ENCODE measurements at places on chromosomes 6 and 20.

GRCh38 chr6:167056370-167056769 is 57.2 kb downstream of the CEP43 start:
- no peak for DNase-seq

DNA sequence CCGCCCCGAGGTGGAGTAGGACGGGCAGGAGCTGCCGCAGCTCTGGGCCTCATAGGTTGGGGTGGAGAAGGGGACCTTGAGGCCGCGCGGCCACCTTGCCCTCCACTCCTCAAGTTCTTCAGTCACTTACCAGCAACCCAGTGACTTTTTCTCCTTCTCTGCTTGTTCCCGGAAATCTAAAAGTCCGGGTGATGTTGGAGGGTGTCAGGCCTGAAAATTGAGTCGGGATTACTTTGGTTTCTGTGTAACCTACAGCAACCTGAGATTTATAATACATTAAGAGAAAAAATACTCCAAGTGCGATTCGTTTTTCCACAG is 338 bp downstream of the RWDD1 start:
- no peak for DNase-seq

DNA sequence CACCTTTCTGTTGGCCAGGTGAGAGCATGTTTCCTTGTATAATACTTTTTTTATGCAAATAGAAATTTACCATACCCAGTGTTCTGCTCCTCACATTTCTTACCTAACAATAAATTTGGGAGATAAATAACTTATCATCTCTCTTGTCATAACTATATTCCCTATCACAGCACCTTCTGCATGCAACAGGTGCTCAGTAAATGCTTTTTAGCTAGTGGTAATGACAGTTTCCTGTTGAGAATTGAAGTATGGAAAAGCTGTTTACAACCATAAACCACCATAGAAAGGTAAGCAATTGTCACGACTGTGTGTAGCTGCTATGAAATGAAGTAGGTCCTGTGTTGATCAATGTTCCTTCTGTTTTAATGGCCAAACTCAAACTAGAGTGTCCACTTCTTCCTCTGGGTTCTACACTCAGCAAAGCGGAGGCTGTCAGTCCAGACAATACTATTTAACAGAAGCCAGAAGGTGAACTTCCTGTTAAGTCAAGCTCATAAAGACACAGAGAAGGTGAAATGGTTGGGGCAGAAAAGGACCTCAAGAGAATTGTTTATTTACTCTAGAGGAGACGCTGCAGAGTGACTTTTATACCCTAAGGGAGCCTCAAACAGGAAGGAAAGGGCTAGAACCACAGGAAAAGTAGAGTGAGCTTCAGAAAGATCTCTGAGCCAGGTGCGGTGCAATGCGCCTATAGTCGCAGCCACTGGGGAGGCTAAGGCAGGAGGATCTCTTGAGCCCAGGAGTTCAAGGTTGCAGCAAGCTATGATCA is 84.0 kb upstream of the SLC22A16 start:
- no peak for DNase-seq

DNA sequence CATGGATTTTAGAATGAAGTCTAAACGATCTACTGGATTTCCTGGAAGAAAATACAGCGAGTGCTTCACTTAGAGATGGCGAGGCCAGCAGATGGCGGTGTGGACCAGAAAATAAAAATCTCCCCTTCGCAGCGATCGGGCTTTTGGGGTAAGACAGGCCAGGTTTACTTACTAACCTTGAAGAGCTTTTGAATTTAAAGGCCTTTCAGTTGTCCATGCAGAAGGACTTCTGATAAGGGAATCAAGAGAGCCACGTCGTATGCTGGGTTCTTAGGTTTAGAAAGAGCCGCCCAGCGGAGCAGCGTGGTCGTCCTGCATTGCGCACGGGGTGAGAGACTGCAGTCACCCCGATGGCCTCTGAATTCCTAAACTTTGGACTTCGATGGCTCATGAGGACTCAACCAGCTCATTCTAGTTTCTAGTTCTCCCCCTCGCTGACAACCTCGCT is 125.2 kb upstream of the RALGAPA2 start:
- no peak for DNase-seq

DNA sequence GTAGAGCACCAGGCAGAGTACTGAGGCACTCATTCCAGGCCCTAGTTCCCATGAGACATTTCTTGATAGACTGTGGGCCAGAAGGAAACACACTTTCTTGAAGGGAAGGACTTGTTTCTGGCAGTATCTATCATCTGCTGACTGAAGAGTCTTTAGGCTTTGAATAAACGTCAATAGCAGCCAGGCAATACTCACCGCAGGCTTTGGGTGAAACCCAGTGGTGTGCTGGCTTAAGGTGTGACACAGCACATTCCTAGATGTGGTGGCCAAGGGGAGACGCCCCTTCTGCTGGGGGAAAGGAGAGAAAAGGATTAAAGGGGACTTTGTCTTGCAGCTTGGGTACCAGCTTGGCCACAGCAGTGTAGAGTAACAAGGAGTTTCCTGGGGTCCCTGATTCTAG is 1039.6 kb downstream of the HACE1 start:
- no peak for DNase-seq

DNA sequence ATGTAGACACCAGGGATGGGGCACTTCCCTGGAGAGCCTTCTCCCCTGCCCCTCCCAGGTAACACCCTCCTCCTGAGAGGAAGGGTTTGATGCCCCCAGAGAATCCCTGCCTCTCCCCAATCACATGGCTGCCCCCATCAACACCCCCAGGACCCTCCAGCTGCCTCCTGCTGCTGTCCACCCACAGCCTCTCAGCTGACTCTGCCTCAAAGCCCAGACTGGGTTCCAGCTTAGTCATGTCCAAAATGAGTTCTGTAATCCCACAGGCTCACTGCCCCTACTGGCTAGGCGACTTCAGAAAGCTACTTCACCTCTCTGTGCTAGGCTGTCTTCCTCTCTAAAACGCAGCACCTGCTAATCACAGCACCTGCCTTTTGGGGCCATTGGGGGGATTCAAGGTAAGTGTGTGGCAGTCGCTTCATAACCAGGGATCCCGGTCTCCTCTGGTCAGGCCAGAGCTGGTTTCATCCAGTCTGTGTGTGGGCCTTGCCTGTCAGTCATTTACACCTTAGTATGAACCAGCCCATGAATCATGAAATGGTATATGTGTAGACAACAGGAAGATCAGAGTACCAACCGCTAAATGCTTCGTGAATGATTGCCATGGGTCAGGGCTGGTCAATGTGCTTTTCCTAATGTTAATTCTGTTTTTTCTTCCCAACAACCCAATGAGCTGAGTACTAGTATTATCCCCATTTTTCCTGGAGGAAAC is 40.4 kb downstream of the TFEB start:
- DNase-seq: no peak

GRCh38 chr6:140105241-140105640 is 730.8 kb upstream of the CITED2 start:
- DNase-seq: no peak

- no peak for DNase-seq
Measured at GRCh38 chr20:47907031-47907675, 121.9 kb upstream of the SULF2 start.

DNA sequence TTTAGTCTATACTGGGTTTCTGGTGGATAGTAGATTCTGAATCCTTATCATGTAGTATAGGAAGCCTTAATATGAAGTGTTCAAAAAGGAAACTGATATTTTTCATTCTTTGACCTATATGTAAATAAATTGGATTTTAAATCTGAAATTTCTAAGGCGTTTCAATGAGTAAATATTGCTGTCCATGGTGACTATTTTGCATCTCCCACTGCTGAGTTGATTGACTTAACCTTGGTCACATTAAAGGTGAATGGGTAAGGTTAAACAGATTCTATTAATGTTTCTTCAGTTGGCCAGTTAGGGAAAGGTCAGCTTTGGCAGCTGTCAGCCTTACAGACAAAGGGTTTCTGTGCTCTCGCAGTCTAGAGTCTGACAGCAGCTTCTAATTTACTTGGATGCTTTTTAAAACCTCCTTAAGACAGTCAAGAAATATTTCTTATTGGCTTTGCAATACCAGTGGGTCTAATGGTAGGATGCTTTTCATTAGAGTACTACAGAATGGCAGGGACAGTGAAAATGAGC is 24.8 kb downstream of the PRIM2 start:
- DNase-seq: no peak

GRCh38 chr6:142786476-142786875 is 158.5 kb downstream of the HIVEP2 start:
- DNase-seq: no peak

DNA sequence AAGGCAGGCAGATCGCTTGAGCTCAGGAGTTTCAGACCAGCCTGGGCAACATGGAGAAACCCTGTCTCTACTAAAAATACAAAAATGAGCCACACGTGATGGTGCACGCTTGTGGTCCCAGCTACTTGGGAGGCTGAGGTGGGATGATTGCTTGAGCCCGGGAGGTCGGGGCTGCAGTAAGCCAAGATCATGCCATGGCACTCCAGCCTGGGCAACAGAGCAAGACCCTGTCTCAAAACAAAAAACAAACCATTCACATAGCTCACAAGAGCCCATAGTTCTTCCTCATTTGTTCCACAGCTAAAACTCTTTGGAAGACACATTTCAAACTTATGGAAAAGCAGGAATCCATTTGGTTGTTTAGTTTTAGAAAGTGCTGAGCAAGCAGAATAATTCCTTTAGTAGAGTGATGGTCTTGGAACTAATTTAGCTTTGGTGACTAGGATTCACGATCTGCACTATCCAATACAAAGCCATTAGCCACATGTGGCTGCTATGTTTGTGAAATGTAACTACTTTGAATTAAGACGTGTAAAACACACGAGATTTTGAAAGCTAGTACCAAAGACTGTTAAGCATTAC is 4.1 kb downstream of the ZNFX1 start:
- no peak for DNase-seq

GRCh38 chr6:99187429-99187828 is 162.0 kb downstream of the FAXC start:
- DNase-seq: no peak
